Stimulated activated CD4-positive, alpha-beta T cell treated with anti-CD3 and anti-CD28 coated beads, Interleukin-4, amount 100 ng/mL, for 1 hour (primary cell): ENCODE measurements at places on chromosomes 3 and 15.

- DNase-seq = no peak
Measured at GRCh38 chr3:12557473-12558100, 700 bp downstream of the MKRN2 start.

- no peak for DNase-seq
Measured at GRCh38 chr3:42982645-42983412, 3.7 kb downstream of the GASK1A start.

DNA sequence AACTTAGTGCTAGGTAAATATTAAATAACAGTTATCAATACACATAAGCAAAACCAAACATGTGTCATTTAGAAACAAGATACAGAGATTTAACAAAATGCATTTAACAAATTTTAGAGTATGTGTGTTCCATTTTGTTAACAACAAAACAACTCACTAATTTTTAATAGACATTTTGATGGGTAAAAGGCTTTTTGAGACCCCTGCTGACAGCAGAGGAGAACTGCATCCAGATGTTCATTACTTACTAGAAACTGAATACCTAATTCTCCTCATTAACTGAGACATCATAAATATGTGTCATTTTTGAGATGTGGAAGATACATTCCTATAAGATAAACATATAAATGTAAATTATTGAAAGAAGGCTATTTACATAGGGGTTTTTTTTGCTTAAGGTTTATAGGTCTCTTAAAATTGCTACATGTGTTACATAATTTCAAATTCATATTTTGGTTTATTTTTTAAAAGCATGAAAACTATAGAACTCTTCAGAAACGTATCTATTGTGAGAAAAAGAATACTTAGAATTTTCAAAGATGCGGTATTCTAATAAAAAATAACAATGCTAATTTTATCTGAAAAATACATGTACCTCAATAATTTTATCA, 1009.8 kb downstream of the TUSC7 start:
- no peak for DNase-seq

DNA sequence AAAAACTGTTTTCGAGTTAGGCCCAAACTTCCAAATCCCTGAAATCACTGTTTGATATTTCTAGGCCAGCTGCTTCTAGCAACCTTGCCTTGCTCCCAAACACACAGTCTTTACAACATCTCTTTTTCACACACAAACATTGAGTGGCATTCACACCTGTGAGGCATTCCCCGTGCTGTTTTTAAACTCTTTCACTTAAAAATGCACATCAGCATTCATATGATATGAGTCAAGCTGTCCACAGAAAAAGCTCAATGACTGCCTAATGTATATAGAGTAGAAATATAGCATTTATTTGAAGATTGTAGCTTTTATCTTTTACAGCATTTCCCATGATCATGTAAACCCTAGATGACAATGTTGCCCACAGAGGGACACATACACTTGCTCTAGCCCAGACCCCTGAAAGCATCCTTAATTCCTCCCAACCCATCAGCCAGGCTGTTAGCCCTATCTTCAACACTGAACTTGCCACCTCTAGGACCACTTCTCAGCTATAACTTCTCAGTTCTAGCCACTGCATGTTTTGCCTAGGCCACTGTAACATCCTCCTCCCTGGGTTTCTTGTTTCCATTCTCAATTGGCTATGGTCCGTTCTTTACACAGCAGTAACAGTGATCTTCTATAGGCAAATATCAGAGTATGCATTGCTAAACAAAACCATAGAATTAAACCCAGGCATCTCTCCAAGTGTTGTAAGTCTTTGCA, 782.6 kb downstream of the DIPK2A start:
- no peak for DNase-seq

- DNase-seq = no peak
Measured at GRCh38 chr15:101440846-101441590, 48.5 kb downstream of the PCSK6 start.

- peak; percentile 83 for DNase-seq
Measured at GRCh38 chr3:133927540-133928066, 31.9 kb upstream of the RAB6B start.

DNA sequence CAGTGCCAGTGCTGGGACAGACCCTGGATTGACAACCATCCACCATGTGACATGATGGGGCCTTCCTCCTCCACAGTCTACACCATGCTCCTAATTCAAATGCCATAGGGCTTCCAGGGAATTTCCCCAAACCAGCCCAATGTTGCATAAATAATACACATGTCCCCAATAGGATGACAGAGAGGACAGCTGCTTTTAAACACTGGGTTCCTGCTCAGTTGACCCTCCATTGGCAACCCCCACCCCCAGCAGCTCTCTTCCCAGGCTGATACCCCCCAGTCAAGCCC, 28.3 kb upstream of the ATP2B2 start:
- DNase-seq = no peak
